ENCODE measurements at places on chromosomes 2 and 18.
A peak's percentile ranks its signal among the peaks of the same experiment; 100 is the strongest.

DNA sequence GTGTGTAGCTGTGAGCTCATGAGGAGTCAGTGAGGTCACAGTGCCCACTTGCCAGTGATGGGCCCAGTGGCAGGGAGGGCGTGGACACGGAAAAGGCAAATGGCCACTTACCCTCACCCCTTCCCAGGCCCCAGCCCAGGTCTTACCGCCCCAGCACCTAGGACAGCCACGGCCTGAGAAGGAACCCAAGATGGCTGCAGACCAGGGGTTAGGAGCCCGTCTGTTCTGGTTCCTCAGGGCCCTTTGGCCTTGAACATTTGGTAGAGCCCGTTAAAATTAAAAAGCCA lies 74.1 kb downstream of the EMX1 start:
- no peak for DNase-seq

GRCh38 chr2:174023591-174024523 lies 58.7 kb upstream of the SP3 start:
- DNase-seq: peak; percentile 90

DNA sequence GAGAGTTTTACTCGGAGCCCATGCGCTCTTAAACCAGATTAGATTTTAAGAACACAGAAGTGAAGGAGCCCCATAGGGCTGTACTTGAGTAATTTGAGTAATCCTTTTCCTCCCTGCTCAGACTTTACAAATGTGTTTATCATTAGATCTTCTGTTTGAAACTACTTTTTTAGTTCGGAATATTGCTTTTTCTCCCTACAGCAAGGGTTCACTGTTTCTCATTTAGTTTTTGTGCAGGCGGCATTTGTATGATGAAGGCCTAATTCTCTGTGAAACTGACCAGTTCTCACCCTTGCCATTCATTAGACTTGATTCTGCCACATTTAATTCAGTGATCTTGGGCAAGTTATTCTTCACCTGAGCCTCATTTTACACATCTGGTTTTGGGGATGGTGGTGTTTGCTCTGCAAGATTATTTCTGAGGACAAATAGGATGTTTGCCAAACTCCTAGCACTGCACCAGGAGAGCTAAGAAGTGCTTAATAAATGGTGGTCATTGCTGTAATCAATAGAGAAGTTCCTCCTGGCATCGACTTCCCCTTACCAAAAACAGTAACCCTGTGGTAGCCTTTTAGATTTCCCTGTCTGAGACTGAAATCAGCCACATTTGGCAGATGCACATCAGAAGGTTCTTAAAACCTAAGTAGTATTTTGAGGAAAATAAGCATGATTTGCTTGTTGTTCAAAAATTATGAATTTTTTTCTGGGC lies 2.2 kb downstream of the B3GNT2 start:
- DNase-seq: peak; percentile 51

DNA sequence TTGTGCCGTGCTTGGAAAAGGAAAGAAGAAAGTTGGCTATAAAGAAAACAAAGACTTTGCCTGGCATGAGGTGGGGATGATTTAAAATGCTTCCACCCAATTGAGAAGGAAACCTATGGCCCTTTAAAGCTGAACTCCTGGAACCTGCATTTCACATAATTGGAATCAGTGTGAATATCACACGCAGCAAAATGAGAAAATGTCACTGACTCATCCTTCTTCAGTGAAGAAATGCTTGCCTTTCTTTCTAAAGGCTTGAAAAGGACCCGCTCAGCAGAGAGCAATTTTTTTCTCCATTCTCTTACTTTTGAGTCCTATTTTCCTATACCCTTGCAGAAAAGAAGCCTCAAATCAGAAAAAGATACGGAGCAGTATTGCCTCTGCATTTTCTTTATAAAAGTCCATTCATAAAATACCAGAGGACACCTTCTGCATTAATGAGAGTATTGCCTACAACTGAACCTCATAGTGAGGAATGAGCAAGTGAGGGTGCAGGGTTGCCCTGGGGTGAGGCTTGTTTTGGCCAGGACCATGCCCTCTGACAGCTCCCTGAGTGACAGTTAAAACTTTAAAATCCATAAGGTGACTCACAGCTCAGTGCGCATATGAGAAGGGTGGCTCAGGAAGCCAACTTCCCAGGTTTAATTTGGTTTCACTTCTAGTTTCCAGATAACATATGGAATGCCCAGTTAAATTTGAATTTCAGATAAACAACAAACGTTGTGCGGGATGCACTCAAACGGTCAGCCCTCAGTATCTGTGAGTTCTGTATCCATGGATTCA lies 191.9 kb upstream of the GYPC start:
- no peak for DNase-seq

DNA sequence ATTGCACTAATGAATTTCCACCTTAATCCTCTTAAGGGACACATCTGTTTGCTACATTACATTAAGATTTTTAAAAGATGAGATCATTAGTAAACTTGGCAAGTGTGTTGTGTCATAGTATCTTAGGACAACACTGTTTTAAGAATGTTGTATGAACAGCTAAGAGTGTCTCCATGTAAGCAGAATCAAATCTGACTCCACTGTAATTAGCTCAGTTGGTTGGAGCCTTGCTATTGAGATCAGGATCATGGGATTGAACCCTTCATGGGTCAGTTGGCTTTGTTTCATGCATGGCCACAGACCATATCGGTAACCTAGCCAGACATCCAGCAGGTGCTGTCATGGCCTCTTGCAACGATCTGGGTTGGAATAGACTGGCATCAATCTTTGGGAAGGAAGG lies 5.2 kb downstream of the FHOD3 start:
- no peak for DNase-seq

- no peak for DNase-seq
Measured at GRCh38 chr2:23524261-23524706, 139.3 kb downstream of the KLHL29 start.

- no peak for DNase-seq
Measured at GRCh38 chr2:71610671-71611070, 157.3 kb downstream of the DYSF start.

DNA sequence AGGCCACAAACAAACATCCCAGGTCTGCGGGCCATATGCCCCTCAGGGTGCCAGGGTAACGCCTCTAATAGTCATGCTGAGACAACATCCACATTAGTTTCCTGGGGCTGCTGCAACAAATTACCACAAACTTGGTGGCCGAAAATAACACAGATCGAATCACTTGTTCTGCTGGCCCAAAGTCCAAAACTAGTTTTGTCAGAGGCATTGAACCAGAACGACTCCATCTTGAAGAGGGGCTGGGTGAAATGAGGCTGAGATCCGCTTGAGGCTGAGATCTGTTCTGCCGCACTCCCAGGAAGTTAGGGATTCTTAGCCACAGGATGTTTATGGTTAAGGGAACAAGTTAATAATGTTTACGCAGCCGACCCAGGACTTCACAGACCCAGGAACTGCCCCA lies 66.7 kb downstream of the COPS8 start:
- DNase-seq: no peak

GRCh38 chr18:79460481-79461300 lies 65.0 kb downstream of the NFATC1 start:
- no peak for DNase-seq

All from suppressor macrophage (primary cell).